ENCODE measurements at places on chromosomes 5 and 9.

DNA sequence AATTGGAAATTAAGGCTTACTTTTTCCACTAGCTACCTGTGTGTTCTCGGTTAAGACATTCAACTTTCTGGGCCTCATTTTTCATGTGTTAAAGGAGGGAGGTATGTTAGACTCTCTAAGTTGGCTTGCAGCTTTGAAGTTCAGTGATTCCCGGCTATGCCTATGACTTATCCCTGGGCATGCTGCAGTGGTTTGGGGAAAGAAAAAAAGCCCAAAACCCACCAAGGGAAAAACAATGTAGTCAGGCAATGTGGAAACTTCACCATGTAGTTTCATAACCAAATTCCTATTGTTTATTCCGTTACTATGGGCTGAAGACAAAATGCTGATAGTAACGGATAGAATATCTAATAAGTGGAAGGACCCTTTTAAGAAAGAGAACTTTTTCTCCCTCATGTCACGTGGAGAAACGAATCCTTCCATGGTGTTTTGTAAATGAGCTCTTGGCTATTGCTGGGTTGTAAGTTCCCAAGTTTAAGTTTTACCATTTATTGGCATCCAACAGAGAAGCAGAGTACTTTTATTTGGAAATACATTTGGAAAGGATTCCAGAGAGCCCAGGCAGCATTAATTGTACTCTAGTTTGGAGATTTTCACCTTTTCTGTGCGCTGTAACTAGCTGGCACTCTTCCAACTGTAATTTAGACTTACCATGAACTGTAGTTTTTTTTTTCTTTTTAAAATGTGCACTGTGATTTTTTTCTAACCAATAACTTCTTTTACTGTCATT, 84.9 kb upstream of the MPDZ start:
- DNase-seq: no peak

- H3K27me3 ChIP-seq: no peaks in the 10 kb centered on the region
- DNase-seq: peak; percentile 73
- no peak overlapping the region for H3K4me3 ChIP-seq
- no peaks in the 10 kb centered on the region for H3K36me3 ChIP-seq
Observed at GRCh38 chr5:14204785-14205321, 61.7 kb downstream of the TRIO start.

GRCh38 chr9:93022066-93022465, 36.4 kb upstream of the SUSD3 start:
- peaks cover 26% of the 10 kb centered on the region for H3K4me1 ChIP-seq
- H3K4me3 ChIP-seq: no peak overlapping the region
- no peak for DNase-seq

- H3K27me3 ChIP-seq: no peaks in the 10 kb centered on the region
- DNase-seq: no peak
- no peak overlapping the region for H3K4me3 ChIP-seq
Observed at GRCh38 chr5:28217695-28218094, 1179.3 kb upstream of the CDH9 start.

DNA sequence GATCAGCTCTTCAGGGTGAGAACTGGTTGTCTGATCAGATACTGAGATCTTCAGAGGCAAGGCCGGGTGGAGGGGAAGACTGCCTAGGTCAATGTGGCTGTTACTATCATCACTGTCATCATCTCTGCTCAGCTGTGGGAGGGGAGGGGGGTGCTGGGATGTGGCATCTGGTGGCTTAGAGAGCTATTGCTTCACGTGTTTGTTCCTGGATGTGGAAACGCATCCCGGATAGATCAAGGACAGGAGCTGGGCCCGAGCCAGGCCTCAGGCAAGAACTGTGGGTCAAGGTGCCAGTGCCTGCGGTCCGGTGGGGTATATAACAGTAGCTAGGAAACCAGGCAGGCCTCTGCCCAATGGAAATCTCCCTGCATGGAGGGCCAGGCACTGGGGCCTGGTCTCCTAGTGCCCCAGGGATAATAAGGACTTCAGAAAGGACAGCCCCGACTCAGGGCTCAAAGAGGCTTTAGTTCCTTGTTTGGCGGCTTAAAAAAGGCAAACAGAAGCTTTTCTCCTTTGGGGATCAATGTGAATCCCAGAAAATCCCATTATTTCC, 30.3 kb upstream of the TIFAB start:
- H3K27ac ChIP-seq: no peak overlapping the region
- H3K4me1 ChIP-seq: no peaks in the 10 kb centered on the region

DNA sequence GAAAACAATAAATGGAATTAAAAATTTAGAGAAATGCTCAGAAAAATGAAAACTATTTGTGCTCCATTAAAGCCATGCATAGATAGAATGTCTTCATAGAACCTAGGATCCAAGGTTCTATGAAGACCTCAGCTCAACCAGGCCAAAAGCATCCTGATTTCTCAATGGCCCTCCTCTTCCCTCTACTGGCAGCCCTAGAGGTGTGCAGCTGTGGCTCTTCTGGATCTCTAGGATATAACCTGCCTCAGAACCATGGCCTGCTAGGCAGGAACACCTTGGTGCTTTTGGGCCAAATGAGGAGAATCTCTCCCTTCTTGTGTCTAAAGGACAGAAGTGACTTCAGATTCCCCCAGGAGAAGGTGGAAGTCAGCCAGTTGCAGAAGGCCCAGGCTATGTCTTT, 15.1 kb downstream of the IFNA1 start:
- H3K27ac ChIP-seq: no peak overlapping the region
- no peaks in the 10 kb centered on the region for H3K36me3 ChIP-seq
- no peaks in the 10 kb centered on the region for H3K4me1 ChIP-seq
- no peak overlapping the region for H3K4me3 ChIP-seq
- no peaks in the 10 kb centered on the region for H3K27me3 ChIP-seq

DNA sequence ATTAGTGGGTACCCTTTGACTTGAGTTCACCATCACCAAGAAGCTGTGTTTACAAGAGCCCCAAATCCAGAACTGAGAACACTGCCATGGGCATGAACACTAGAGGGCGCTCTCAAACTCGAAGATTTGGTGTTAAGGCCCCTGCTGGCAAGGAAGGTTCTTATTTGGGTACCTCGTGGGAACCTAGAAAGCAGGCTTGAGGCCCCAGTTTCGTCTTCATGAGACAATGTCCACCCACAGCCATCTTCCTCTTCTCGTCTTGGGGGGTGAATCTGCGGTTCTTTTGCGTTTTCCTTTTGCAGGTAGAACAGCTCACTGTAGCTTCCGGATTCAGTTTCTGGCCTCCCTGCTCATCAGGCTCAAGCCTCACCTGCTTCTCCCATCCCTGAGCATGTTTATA, 184.0 kb downstream of the SEMA5A start:
- DNase-seq: no peak
- no peaks in the 10 kb centered on the region for H3K4me1 ChIP-seq
- H3K36me3 ChIP-seq: no peaks in the 10 kb centered on the region
- no peak overlapping the region for H3K27ac ChIP-seq
- H3K27me3 ChIP-seq: no peaks in the 10 kb centered on the region
- H3K4me3 ChIP-seq: no peak overlapping the region

GRCh38 chr5:109654455-109654854, 35.3 kb upstream of the MAN2A1 start:
- H3K4me1 ChIP-seq: no peaks in the 10 kb centered on the region
- H3K4me3 ChIP-seq: no peak overlapping the region
- H3K27me3 ChIP-seq: no peaks in the 10 kb centered on the region
- DNase-seq: no peak

- peaks cover 33% of the 10 kb centered on the region for H3K4me1 ChIP-seq
- H3K4me3 ChIP-seq: no peak overlapping the region
- no peak overlapping the region for H3K27ac ChIP-seq
- no peaks in the 10 kb centered on the region for H3K36me3 ChIP-seq
- DNase-seq: no peak
Observed at GRCh38 chr9:122090981-122091380, 2.1 kb downstream of the TTLL11 start.

- no peak overlapping the region for H3K27ac ChIP-seq
- no peaks in the 10 kb centered on the region for H3K36me3 ChIP-seq
- no peaks in the 10 kb centered on the region for H3K27me3 ChIP-seq
Observed at GRCh38 chr5:112350626-112351025, 68.5 kb downstream of the EPB41L4A start.

- peaks cover 5% of the 10 kb centered on the region for H3K4me1 ChIP-seq
- no peaks in the 10 kb centered on the region for H3K36me3 ChIP-seq
- H3K27ac ChIP-seq: no peak overlapping the region
- H3K4me3 ChIP-seq: no peak overlapping the region
- no peaks in the 10 kb centered on the region for H3K27me3 ChIP-seq
Observed at GRCh38 chr9:120783602-120784047, 9.6 kb downstream of the FBXW2 start.

GRCh38 chr9:21381448-21382339, 3.5 kb downstream of the IFNA2 start:
- H3K4me3 ChIP-seq: no peak overlapping the region
- no peak for DNase-seq
- H3K27ac ChIP-seq: no peak overlapping the region
- peaks cover 56% of the 10 kb centered on the region for H3K27me3 ChIP-seq
- H3K4me1 ChIP-seq: no peaks in the 10 kb centered on the region

GRCh38 chr5:112333331-112333781, 85.7 kb downstream of the EPB41L4A start:
- no peaks in the 10 kb centered on the region for H3K36me3 ChIP-seq
- no peaks in the 10 kb centered on the region for H3K4me1 ChIP-seq
- no peak for DNase-seq
- no peak overlapping the region for H3K27ac ChIP-seq
- H3K4me3 ChIP-seq: no peak overlapping the region
- no peaks in the 10 kb centered on the region for H3K27me3 ChIP-seq
